ENCODE measurements at places on chromosomes 7 and 10.
A peak's percentile ranks its signal among the peaks of the same experiment; 100 is the strongest.

DNA sequence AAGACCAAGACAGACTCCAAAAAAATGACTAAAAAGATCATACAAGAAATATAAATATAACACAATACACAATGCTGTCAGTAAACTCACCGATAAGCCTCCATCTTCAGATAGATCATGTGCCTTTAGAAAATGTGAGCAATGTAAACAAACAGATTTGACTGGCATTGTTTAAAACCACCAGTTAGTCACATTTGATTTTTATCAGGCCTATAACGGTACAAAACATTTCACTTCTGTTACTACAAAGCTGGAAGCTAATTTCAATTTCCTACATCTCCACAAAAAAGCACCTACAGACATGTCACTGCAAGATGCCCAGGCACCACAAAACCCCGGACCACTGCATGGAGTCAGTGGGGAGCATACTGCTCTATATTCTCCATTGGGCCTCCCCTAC, 18.9 kb downstream of the SGMS1 start:
- DNase-seq, result no peak

DNA sequence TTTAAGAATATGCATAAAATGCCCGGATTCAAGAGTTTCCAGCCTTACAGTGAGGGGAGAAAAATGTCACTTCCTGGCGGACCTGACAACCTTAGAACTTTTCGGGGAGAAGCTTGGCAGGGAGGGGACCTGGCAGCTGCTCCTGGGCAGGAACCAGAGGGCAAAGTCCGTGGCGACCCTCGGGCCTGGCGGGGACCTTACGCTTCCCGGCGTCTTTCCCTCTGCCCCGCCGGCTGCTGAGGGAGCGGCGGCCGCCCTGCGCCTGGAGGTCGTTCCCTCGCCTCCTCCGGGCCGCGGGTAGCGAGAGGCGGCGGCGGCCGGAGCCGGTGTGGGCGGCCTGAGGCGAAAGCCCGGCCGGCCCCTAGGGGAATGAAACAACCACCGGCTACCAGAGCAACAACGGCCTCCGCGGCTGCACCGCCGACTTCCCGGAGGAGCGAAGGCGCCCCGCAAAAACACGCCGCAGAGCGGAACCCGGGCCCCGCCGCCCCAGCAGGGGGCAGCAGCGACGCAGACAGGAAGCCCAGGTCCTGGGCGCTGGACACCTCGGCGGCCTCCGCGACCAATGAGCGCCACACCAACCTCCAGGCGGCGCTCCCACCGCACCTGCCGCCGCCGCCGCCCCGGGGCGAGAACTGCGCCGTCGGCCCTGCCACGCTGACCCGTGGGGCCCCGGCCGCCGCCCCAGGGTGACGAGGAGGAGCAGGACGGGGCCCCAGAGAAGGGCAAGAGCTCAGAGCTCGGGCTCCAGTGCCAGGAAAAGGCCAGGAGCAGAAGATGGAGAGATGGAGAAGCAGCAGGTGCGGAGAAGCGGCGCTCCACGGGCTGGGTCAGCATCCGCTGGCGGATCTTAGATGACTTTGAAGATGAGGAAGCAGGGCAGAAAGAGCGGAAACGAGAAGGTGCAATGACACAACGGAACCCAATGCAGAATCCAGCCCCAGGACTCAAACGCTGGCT, 10.5 kb upstream of the ACSM6 start:
- DNase-seq, result peak; percentile 74

DNA sequence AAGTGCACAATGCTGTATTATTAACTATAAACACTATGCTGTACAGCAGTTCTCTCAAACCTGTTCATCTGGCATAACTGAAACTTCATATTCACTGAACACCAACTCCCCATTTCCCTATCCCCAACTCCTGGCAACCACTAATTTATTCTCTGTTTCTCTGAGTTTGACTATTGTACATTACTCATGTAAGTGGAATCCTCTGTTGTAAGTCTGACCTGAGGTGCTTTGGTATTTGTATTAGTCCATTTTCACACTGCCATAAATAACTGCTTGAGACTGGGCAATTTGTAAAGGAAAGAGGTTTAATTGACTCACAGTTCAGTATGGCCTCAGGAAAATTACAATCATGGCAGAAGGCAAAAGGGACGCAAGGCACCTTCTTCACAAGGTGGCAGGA, 266.3 kb downstream of the PPP1R3A start:
- no peak for DNase-seq

GRCh38 chr10:49197171-49197570, 9.0 kb upstream of the TMEM273 start:
- DNase-seq, result no peak

DNA sequence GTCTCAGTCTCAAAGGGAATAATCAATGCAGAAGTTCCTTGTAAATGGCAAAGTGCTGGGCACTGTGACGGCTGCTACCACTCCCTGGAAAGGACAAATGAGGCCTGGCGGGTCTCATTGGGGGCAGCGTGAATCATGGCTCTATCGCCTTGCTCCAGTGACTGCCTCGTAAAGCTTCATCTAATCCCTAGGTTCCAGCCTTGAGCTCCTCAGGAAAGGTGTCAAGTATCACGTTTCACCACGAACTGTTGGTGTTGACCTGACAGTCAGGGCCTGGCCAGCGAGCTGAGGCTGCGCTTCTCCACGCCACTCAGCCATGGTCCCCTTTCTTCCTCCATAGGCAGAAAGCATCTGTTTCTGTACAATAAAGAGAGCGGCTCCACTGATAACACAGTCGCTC, 126.7 kb upstream of the ZNF32 start:
- DNase-seq, result no peak

GRCh38 chr10:11424456-11425295, 186.8 kb downstream of the USP6NL start:
- DNase-seq, result no peak

- no peak for DNase-seq
Measured at GRCh38 chr10:131708225-131708880, 192.5 kb upstream of the PPP2R2D start.

GRCh38 chr10:85735997-85736396, 630.6 kb downstream of the GRID1 start:
- no peak for DNase-seq

DNA sequence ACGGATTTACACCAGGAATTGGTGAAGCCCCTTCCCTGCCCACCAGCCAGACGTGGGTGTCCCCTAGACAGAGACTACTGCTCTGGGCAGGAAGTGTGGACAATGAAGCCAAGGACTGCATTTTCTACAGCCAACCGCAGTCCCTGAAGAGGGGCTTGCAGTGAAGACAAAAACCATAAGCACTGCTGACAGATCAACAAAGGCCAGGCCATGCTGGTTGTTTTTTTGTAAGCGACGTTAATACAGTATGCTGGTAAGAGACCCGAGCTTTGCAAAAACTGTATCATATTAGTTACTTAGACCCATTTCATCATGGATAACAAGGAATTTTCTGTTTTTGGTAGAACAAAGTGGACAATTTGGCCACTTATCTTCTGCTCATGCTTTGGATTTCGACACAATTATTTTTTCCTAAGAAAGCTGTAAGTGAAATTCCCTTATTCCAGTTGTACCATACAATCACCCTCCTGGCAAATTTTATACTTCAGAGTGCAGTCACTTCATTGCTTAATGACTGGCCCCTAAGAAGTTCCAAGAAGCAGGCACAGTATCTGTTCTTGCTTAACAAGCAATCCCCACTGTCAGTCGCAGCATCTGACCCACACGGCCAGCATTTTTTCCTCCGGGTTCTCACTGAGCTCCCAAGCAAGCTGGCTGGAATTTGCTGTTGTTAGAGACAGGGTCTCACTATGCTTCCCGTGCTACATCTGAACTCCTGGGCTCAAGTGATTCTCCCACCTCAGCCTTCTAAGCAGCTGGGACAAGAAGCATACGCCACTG, 163.5 kb downstream of the PARD3 start:
- DNase-seq, result no peak

DNA sequence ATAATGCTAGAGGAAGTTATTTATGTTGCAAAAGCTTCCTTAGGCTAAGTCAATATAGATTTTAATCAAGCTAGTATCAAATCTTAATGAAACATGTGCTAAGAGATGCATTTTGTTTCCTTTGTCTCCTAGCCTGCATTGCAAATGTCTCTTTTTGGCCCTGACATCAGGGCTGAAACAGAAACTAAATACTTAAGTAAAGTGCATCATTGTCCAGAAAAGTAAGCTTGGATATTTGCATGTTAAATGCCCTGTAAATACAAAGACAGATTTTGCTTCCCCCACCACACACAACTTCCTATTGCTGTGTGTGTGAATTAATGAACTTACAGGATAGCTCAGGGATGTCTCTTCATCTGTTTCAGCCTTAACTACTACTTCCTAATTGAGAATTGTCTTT, 10.0 kb upstream of the STAMBPL1 start:
- DNase-seq, result no peak

DNA sequence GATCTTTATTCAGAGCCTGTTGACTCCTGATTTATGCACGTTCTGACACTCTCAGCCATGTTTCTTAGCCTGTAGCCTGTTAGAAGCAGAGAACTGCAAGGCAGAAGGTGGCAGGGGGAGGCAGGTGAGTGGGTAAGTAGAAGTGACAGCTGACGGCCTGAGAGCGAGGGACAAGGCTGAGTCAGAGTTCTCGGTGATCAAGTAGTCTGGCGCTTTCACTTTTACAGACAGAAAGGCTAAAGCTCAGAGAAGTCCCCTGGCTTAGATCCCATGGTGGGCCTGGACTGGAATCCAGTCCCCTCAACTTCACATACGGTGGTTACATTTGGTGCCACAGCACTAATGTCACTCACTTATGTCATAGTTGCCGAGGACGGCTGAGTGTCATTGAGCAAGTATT, 139.0 kb downstream of the TACC2 start:
- DNase-seq, result no peak

GRCh38 chr10:96407560-96408069, 48.8 kb upstream of the OPALIN start:
- no peak for DNase-seq

DNA sequence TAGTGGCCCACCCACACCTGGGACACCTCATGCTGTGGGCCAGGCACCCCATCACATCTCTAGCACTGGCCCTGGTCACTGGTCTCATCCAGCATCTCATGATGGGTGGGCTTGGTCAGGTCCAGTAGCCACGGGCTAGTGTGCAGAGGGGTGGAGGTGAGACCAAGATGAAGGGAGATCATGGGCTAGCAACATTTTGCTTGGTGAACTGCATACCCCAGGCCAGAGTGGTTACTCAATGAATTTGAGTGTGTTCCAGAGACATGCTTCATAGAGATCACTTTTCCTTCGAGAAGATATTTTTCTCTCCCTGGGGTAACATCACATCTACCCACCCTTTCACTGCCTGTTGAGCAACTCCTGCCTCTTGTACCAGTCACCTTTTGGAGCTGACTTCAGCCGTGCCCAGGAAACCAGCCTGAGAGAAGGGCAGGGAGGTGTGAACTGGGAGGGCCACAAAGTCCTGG, 44.2 kb downstream of the MINDY4 start:
- no peak for DNase-seq

DNA sequence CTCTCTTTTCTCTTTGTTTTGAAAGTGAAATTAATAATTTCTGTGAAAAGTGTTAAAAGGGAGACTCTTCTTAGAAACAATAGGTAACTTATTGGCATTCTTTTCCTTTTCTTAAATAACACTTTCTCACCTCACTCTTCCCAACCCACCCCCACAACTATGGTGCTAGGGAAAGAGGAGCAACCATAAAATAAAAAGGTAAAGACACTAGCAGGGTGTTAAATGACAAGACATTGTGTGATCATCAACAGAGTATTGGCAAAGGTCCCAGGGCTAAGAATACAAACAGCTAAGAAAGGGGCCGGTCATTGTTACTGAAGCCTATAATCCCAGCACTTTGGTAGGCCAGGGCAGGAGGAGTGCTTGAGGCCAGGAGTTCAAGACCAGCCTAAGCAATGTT, 183.7 kb downstream of the NEBL start:
- no peak for DNase-seq

- DNase-seq, result no peak
Measured at GRCh38 chr10:98539578-98539977, 92.8 kb upstream of the HPS1 start.

- no peak for DNase-seq
Measured at GRCh38 chr7:27217951-27218350, 18.1 kb upstream of the HOXA13 start.

DNA sequence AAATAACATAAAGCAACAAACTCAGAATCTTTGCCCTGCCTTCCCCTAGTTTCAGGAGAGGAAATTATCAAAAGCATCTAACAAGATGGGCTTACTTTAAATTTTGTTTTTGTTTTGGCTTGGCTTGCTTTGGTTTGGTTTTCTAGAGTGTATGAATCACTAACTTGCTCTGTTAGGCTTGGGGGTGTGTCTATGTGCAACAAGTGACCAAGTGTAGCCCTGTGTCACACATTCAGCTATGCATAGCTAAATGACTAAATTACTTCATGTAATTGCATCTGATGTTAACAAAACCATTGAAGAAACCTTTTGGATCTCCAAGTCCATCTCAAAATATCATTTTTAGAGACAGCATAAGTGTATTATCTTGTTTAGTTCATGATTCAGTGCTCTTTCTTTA, 251.0 kb downstream of the TFEC start:
- no peak for DNase-seq

GRCh38 chr10:15015451-15015850, 28.3 kb upstream of the OLAH start:
- no peak for DNase-seq

- no peak for DNase-seq
Measured at GRCh38 chr10:86451604-86451960, 70.0 kb downstream of the WAPL start.

Measured in stimulated activated CD8-positive, alpha-beta memory T cell treated with anti-CD3 and anti-CD28 coated beads, Interleukin-2, amount 100 ng/mL, for 48 hours (primary cell).